ENCODE measurements at places on chromosomes 5 and 9. TPM values are rescaled to one million over a fixed set of nuclear protein-coding genes. Genes with fewer than 3 reads are reported as not detected.

DNA sequence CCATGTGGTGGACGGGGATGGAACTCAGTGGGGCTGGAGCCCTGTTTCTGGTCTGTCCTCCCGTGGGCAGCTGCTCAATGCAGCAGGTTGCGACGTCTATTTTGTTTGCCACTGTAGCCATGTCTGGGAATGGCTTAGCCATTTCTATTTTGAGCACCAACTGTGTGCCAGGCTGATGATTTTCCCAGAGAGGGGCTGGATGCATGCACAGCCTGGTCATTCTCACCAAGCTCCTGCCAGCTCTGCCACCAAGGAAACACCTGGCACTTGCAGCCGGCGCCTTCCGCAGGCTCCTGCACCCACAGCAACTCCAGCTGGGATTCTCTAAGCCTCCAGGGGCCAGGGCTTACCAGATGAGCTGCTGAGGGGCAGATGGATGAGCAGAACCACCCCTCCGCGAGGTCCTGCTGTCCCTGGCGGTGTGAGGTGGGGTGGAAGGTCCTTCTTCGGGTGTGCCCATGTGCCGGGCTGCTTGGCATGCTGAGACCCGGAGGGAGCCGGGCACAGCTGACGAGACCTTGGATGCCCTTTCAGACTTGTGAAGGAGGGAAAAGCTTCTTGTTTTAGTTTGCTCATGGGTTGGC lies 151.2 kb downstream of the RXRA start:
- no peaks in the 10 kb centered on the region for H3K4me1 ChIP-seq
- no peak overlapping the region for H3K4me3 ChIP-seq
- no peaks in the 10 kb centered on the region for H3K36me3 ChIP-seq
- no peaks in the 10 kb centered on the region for H3K27me3 ChIP-seq
- DNase-seq = no peak
- no peak overlapping the region for H3K27ac ChIP-seq

DNA sequence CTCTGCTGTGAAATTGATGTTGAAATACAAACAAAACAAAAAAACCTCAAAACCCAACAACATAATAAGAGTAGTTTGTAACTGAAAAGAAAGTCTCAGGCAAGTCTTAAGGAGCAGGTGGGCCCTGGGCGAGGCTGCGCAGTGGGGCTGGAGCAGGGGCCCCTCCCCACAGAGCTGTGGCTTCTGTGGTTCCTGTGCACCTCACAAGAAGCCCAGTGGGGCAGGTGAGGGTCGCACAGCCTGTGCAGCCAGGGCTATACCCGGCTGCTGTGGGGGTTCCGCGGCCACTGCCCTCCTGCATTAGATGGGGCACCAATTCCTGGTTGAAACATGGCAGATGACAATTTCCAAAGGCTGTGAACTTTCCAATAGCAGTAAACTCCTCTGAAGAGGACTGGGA lies 75.3 kb downstream of the TRIO start:
- no peak overlapping the region for H3K4me3 ChIP-seq
- no peaks in the 10 kb centered on the region for H3K27me3 ChIP-seq
- no peak overlapping the region for H3K27ac ChIP-seq
- H3K4me1 ChIP-seq = peaks cover 66% of the 10 kb centered on the region

DNA sequence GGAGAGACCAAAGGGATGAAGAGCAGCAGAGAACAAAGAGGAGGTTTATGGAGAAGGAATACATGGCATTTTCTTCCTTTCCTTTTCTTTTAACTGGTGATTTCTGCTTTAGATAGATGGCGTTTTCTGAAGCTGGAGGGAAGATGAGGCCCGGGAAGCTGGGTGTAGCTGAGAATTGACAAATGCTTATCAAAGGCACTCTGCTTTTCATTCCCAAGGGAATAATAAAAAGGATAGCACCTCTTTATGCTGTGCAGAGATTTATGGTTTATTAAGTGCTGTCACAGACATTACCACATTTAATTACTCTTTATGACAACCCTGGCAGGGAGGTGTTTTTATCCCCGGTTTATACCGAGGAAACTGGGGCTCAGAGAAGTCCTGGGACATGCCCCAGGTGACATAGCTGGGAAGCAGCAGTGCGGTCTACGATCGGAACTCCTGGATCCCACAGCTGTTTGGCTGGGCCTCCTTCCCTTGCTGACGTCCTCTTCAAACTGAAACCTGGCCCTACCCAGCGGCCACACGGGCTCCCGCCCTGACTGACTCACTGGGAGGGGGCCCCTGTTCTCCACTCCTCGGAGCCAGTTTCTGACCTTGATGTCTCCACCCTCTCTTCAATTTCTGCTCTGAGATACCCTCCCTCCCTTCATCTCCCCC lies 8.2 kb upstream of the EPB41L4B start:
- no peak overlapping the region for H3K4me3 ChIP-seq
- peaks cover 7% of the 10 kb centered on the region for H3K36me3 ChIP-seq

GRCh38 chr5:136396886-136397285 lies 31.5 kb upstream of the TRPC7 start:
- peaks cover 63% of the 10 kb centered on the region for H3K27me3 ChIP-seq
- no peaks in the 10 kb centered on the region for H3K4me1 ChIP-seq
- H3K4me3 ChIP-seq = no peak overlapping the region
- H3K27ac ChIP-seq = no peak overlapping the region
- H3K36me3 ChIP-seq = no peaks in the 10 kb centered on the region
- DNase-seq = no peak

- no peaks in the 10 kb centered on the region for H3K27me3 ChIP-seq
- H3K27ac ChIP-seq = no peak overlapping the region
- no peak for DNase-seq
- no peak overlapping the region for H3K4me3 ChIP-seq
- no peaks in the 10 kb centered on the region for H3K4me1 ChIP-seq
- no peaks in the 10 kb centered on the region for H3K36me3 ChIP-seq
These were observed 35.0 kb downstream of the TLR4 start for GRCh38 chr9:117739206-117739605.

GRCh38 chr5:2240118-2240904 lies 357.6 kb upstream of the IRX4 start:
- H3K27me3 ChIP-seq = no peaks in the 10 kb centered on the region
- H3K4me3 ChIP-seq = no peak overlapping the region
- no peaks in the 10 kb centered on the region for H3K4me1 ChIP-seq
- DNase-seq = no peak
- H3K36me3 ChIP-seq = no peaks in the 10 kb centered on the region
- no peak overlapping the region for H3K27ac ChIP-seq

DNA sequence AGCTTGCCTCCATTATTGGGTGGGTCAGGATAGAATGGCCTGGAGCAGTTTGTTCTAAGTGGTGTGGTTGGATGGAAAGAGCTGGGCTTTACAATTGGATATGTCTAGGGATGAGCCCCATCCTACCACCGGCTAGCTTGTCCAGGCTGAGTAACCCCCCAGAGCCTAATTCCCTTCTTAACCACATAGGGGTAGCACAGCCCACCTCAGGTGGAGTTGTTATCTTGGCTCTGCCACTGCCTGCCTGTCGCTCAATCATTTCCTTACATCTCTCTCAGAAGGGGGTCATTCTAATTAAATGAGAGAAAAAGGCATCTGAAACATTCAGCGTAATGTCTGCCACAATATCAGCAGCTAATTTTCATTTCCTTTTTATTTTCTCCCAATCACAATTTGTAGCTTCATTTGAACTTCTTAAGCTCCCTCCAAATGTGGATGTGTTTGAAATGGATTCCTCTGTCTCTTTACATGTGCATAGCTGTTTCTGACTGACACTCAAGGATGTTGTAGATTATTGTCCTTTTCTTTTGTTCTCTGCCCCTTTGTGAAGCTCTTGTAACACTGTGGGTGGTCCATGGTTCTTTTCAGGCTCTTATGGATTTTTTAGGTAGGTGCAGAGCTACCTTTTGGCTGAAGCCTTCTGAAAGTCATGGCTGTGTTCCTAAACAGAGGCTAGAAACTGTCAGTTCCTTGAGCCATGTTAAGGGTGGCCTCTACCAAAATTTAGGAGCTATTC lies 383.1 kb upstream of the KLF4 start:
- DNase-seq = no peak
- no peaks in the 10 kb centered on the region for H3K36me3 ChIP-seq
- H3K27me3 ChIP-seq = no peaks in the 10 kb centered on the region

DNA sequence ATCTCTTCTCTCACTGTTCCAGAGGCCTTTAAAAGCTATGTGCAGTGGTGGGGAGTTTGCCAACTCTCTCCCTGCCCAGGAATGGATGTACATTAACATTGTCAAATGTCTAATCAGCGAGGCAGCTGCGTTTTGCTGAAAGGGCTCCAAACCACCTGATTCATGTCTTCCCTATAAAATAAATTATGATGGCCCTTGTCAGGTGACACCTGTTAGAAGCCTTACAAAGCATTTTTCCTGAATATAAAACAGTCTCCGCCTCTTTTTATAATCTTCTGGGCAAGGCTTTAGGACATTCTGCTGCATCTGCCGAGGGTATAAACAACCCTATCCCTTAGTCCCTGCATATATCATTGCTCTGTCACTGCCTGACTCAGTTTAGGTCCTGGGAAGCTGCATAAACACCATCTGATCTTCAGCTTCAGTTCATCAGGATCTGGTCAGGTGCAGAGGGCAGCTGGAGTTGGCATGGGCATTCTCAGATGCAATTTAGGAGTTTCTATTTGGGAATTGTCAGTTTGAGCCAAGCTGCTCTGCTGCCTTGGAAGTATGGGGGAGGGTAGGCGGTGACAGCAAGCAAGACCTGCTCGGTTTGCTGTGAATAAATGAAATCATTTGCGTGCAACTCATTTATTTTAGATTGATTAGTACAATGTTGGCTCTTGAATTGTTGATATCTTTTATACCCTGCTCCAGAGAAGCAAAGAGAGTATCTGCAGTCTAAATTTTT lies 103.5 kb downstream of the ACER2 start:
- peaks cover 18% of the 10 kb centered on the region for H3K27me3 ChIP-seq
- DNase-seq = no peak
- no peak overlapping the region for H3K27ac ChIP-seq

Gene CENPK
- total RNA-seq = 42.7 TPM

Gene PCDHAC2
- total RNA-seq = 12.6 TPM

Gene PHF2
- total RNA-seq = 13.9 TPM

Gene SPATA9
- 0.44 TPM for total RNA-seq

Gene SEMA5A
- 0.52 TPM for total RNA-seq
